ENCODE measurements at places on chromosomes 16 and 17.
A peak's percentile ranks its signal among the peaks of the same experiment; 100 is the strongest.

DNA sequence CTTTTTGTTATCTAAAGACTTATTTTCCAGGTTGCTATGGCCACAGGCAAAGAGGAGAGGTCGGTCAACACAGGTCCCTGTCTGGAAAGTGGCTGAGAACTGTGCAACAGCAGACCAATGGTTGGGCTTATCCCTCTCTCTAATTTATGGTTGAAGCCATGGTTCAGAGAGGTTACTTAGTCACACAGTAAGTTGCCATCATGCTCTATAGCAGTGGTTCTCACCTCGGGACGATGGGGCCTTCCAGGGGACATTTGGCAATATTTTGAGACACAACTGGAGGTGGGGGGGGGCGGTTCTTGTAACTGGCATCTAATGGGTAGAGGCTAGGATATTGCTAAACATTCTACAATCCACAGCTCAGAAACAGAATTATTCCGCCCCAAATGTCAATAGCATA, 842 bp upstream of the LDAF1 start:
- no peak for DNase-seq

- peak; percentile 69 for DNase-seq
These were observed 857 bp downstream of the TMC8 start for GRCh38 chr17:78131172-78132083.

DNA sequence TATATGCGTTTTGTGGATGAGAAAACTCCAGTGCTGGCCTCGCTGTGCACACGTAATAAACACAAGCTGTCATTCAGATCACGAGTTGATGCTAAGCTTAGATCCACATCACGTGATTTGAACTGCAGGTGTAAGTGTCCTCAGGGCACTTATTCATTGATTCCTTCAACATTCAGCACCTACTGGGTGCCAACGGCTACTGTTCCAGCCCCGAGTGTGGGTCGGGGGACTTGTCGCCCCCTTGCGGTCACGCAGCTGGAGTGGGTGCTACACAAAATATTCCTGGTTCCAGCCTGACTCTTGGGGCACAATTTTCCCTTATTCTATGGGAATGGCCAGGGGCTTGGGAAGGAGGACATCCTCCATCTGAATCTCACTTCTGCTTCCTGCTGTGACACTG, 29.9 kb upstream of the GINS2 start:
- DNase-seq = peak; percentile 24

DNA sequence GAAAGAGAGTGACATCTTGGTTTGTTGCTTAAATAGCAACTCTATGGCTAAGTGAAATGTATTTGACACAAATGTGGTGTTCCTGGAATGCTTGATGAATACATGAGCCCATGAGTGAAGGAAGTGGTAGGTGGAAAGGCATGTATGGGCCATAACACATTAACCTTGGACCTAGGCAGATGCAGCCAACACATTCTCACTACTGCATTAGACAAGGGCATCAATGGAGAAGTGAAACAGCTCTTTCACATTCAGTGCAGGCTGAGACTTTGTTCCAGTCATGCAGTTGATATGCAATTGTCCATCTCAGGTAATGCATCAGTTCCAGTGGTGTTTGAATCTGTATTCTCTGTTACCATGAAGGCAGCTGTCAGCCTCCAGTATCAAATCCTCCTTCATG, 133.6 kb downstream of the HS3ST3B1 start:
- no peak for DNase-seq

- no peak for DNase-seq
These were observed 349.4 kb downstream of the FOXL1 start for GRCh38 chr16:86927699-86928098.

DNA sequence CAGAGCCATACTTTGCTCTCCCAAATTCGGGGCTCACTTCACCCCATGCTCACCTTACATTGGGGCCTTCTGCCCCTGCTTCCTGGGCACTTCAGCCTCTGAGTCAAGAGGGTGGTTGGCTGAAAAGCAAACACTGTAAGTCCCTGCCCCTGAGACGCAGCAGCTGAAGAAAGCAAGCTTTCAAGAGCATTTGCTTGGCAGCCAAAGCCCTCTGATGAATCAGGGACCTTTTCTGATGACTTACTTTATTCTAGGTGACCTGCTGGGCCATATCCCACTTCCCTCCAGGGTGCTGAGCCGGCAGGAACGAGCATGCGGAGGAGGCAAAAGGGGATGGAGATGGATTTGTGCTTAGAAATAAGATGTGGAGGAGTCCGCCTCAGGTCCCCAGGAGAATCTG, 147.0 kb upstream of the TNRC6C start:
- DNase-seq = no peak

DNA sequence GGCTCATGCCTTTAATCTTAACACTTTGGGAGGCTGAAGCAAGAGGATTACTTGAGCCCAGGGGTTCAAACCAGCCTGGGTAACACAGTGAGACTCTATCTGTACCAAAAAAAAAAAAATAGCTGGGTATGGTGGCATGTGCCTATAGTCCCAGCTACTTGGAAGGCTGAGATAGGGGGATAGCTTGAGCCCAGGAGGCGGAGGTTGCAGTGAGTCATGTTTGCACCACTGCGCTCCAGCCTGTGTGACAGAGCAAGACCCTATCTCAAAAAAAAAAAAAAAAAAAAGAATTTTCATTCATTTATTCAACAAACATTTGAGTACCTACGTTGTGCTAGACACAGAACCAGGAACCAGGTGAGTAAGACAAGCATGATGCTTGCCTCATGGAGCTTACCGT, 73.6 kb upstream of the MRTFB start:
- DNase-seq = no peak

DNA sequence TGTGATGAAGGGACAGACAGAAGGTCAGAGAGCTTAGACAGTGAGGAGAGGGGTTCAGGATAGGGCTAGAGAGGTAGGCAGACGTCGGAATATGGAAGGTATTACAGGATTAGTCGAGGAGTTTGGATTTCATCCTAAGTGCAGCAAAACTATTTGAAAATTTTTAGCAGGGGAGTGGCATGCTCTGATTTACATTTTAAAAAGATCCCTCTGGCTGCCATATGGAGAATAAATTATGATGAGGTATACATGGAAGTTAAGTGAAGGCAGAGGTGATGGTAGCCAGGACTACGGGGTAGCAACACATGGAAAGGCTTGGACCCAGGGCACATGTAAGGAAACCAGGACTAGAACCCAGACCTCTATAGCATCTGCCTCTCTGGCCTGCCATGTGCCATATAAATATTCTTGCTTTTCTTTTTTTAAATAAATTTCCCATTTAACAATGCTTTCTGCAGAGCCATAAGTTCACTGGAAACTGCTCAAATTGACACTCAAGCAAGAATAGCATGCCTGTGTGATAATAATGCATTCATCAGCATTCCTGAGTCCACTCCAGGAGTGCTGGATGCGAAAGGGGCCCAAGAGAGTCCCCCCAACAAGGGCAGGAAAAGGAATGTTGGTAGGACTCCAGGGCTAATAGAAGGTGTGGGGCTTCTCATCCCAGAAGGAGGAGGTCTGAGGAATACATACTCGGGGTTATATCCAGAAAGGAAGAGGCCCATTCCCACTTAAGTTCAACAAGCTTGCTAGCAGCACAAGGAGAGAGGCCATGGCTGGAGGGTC, 78.2 kb downstream of the HLF start:
- no peak for DNase-seq

- no peak for DNase-seq
These were observed 226.6 kb downstream of the PHKB start for GRCh38 chr16:47687694-47688093.

- no peak for DNase-seq
These were observed 40.7 kb downstream of the BRIP1 start for GRCh38 chr17:61822326-61823285.

- no peak for DNase-seq
These were observed 12.0 kb downstream of the MILR1 start for GRCh38 chr17:64460955-64461354.

DNA sequence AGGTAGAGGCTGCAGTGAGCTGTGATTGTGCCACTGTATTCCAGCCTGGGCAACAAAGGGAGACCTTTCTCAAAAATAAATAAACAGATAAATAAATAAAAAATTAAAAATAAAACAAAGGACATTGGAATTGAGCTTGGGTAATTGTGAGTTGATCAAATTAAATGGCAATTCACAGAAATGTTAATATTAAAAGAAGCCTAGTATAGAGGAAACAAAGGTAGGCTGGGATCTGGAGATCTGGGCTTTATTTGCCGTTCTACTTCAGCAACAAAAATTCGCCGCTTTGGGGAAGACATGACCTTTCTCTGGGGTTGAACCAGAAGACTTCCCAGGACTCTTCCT, 332 bp upstream of the VPS25 start:
- no peak for DNase-seq

- peak; percentile 81 for DNase-seq
These were observed 49.6 kb upstream of the SIAH1 start for GRCh38 chr16:48434653-48435317.

DNA sequence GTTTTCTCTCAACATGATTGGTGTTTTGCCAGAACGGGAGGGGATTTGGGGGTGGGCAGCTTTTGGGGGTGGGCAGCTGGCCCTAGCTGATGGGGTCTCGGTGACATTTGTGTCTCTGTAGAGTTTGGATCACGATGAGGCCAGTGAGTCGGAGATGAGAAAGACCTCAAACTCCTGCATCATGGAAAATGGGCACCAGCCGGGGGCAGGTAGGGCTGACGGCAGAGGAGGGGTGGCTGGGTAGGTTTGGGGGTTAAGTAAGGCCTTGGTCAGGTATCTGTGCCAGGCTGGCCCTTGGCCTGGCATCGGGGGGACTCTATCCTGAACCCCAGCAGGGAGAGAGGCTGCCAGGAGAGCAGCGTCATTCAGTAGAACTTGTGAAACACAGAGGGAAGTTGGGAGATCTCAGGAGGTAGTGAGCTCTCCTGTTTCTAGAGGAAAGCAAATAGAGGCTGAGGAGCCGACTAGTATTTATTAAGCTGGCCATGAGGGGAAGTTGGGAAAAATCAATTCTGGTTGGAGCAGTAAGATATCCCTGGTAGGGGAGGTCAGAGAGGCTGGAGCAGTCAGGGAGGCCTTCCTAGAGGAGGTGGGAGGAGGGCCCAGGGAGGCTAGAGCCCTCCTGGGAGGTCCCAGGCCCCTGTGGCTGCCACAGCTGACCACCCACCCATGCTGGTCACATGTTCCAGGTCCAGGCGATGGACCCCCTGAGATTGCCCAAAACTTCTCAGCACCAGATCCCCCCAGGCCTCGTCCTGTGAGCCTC, 8.1 kb downstream of the SMTNL2 start:
- no peak for DNase-seq

- DNase-seq = no peak
These were observed 88.8 kb downstream of the MGAT5B start for GRCh38 chr17:76956846-76957540.

DNA sequence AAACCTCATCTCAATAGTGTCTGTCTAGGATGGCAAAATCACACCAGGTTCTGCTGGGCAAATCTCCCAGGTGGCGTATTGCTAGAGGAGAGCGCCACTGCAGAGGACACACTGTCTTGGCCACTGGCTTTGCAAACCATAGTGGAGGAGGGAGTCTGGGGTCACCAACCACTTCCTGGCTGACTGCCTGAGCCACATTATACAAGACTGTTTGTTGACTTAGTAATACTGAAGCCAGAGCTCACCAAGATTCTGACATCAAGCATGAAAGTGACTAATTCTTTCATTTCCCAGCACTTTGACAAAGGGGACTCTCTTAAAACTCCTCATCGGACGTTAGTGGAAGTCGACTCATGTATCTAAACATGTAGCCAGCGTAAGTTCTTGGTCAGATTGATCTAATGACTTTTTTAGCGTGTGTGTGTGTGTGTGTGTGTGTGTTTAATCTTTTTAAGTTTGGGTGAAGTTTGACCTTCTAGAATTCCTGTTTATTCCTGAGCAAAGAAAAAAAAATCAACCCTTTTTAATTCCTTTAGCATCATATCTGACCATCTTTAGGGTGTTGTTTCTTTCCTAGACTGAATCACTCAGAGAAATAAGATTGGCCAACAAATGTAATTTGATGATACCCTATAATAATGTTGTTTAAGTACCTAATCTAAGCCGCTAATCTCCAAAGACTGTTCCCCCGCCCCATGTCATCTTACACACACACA, 13.7 kb downstream of the PITPNC1 start:
- DNase-seq = peak; percentile 66

- no peak for DNase-seq
These were observed 20.3 kb downstream of the PITPNA start for GRCh38 chr17:1542316-1542715.

- no peak for DNase-seq
These were observed 311.4 kb downstream of the SEC14L1 start for GRCh38 chr17:77451894-77452852.

DNA sequence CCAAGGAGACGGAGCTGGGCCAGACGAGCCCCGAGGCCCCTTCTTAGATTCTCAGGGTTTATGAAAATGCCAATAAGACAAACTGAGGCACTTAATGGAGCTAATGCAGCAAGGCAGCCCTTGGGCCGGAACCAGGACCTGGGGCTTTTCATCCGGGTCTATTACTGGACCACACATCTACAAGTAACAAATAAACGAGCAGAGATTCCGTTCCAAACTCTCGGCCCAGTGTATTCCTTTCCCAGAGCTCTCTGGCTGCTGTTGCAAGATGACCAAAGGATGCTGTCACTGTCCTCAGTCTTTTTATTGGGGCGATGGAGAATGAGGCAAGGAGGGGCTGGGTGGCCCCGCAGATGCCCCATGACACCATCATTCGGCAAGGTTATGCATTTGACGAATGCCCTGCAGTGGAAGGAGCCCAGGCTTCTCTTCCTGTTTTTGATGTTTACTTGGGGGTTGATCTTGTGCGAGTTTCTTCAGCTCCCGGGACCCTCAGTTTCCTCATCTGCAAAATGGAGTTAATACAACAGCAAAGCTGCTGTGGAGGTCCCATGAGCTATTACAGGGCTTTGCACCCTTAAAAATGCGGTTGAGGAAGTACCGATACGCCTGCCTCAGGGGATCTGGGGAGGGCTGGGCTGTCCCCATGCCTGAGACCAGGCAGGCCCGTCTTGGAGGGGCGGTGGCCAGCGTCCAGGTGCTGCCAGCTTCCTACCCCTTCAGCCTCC, 1.1 kb upstream of the NTN1 start:
- no peak for DNase-seq

DNA sequence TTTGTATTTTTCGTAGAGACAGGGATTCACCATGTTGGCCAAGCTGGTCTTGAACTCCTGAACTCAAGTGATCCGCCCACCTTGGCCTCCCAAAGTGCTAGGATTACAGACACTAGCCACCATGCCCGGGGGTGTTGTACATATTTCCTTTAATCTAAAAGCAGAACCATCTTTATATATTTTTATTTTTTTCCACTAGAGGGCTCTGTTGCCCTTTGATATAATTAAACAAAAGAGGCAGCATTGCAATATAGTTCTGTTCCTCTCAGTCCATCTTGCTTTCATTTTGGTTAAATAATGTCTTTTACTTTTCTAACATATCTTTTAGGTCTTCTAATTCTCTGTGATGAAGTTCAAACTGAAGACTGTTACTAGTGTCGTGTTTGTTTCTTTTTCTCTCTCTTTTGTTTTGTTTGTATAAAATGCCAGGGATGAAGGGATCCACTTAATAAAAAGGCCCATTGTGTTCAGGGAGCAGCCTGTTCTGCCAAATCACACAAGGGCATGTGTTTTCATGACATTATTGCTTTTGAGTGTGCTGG, 23.4 kb downstream of the WWOX start:
- DNase-seq = peak; percentile 64

- DNase-seq = peak; percentile 46
These were observed 847 bp downstream of the CKLF start for GRCh38 chr16:66553223-66553622.
